ENCODE measurements at places on chromosomes 7 and 10.

DNA sequence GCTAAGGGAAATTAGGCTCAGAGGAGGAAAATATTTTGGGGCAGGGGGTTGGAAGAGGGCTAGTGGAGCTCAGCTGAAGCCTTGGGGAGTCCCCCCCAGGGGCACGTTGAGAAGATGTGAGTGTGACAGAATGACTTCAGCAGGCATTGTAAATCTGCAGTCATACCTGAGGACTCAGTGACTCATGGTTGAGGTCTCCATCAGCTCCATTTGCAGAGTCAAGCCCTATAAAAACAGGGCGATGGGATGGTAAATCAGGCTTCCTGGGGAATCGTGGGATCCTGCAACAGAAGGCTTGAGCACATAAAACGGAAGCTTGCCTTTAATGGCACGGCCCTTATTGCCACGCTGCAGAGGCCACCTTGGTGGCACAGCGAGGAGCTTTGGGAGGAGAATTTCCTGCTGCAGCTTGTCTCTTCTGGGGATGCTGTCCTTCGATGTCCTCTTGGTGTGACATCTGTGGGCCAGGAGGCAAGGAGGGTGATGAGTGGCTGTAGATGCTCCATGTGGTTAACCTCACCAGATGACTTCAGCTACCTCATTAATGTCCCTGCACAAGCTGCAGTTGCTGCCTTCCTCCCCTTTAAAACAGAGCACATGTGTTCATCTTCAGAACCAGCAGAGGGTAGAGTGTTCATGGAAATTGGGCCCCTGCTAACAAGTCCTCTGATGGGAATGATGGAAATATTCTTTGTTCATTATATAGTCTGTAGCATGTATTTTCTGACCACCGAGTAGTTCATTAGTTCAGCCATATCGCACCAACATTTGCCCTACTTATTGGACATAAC, 285.9 kb downstream of the LRMDA start:
- peak; percentile 17 for DNase-seq

DNA sequence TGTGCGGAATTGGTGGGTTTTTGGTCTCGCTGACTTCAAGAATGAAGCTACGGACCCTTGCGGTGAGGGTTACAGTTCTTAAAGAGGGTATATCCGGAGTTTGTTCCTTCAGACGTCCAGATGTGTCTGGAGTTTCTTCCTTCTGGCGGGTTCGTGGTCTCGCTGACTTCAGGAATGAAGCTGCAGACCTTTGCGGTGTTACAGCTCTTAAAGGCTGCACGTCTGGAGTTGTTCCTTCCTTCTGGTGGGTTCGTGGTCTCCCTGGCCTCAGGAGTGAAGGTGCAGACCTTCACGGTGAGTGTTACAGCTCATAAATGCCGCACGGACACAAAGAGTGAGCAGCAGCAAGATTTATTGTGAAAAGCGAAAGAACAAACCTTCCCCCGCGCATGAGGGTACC, 670.7 kb downstream of the CNTNAP2 start:
- DNase-seq, result no peak

DNA sequence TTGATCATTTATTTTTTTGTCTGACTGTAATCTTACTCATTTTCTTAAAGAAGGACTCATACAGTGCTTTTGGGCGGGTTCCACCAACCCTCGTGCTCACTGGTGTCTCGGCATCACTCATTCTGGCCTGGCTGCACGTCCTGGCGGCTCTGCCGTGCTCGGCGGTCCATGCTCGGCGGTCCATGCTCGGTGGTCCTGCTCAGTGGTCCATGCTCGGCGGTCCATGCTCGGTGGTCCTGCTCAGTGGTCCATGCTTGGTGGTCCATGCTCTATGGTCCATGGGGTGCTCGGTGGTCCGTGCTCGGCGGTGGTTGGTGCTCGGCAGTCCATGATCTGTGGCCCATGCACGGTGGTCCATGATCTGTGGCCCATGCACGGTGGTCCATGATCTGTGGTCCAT, 72.5 kb downstream of the WDR37 start:
- no peak for DNase-seq

GRCh38 chr10:112006831-112007230, 176.7 kb downstream of the GPAM start:
- DNase-seq, result no peak

All from choroid plexus epithelial cell (primary cell).